ENCODE measurements at places on chromosomes 5 and 9.

DNA sequence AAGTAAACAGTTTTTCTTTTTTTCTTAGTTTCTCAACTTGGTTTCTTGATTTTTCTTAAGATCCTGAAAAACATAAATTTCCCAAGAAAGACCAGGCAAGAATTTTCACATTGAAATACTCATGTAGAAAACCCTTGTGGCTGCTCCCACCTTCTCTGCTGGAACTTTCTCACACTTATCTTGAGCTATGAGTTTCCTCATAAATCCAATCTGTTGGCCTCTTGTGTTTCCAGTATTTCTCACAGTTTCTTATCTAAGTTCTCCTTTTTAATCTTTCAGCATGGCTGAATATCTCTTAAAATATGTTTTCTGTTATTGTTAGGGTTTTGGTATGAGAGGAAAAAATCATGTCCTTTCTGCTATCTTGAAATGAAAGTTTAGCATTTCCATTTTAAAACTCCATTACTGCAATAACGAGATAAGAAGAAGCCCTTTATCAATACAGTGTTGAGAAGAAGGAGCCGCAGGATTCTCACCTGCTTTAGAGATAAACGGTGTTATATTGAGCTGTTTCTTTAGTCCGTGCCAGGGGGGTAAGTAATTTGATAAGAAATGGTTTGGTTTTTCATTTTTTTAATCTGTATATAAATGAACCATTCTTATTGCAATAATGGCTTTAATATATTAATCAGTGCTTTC is 89.3 kb downstream of the ALDH1A1 start:
- no peak for DNase-seq

GRCh38 chr9:95090023-95090791 is 227.3 kb downstream of the FANCC start:
- DNase-seq, result no peak

GRCh38 chr5:56161927-56162326 is 71.2 kb downstream of the ANKRD55 start:
- DNase-seq, result no peak

GRCh38 chr5:56102889-56103288 is 108.1 kb upstream of the IL6ST start:
- DNase-seq, result no peak

- DNase-seq, result no peak
Observed at GRCh38 chr5:59058969-59059687, 476.3 kb downstream of the RAB3C start.

DNA sequence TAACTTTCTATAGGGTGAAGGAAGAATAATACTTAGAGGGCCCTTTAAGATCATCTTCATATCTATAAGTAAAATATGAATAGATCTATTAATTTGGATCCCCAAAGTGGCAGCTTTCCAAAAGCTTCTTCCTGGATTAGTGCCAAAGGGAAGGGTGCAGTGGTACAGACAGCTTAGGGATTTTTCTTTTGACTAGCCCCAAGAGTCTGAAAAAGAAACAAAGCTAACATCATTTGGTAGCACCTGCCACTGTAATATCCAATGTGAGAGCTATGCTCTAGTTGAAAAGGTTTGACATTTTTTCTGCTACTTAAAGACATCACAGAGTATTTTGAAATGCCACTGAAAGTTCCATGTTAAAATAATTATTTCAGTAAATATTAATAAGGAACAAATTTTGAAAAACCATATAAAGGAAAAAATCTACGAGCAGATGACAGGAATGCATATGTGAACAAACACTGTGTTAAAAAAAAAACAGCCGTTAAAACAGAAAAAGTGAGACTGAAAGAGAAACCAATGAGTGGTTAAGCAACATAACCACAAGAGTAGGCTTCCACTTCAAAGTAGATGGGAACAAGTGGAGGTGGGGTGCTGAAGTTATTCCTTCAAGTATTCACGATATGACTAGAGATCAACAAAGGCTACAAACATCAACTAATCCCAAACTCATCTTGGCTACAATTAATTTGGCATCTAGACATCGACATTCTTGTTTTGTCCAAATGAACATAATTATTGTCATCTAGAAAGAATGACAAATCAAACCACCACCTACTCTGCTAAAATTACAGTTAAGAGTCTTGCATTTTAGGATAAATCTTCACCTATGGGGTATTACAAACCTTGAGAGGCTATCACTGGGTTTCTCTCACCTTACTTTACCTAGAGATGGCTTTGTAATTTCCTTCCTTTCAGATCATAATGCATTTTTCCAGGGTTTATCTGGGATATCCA is 137.5 kb downstream of the CPLANE1 start:
- DNase-seq, result no peak

DNA sequence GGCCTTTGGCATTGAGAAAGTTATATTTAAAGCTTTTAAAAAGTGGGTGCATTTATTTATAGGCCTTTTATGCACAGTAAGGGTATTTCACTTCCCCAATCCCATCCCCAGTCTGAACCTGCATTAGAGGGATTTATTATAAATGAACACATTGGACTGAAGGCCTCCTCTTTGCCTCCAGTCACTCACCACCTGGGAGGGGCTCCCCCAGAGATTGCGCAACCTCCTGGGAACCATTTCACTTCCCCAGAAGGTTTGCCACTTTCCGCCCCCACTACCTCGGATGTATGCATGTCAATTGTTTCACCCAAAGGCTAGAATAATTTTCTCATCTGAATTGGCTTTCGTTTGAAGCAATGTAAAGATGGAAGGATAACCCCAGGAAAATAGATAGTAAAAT is 29.8 kb upstream of the VCAN start:
- peak; percentile 2 for DNase-seq

DNA sequence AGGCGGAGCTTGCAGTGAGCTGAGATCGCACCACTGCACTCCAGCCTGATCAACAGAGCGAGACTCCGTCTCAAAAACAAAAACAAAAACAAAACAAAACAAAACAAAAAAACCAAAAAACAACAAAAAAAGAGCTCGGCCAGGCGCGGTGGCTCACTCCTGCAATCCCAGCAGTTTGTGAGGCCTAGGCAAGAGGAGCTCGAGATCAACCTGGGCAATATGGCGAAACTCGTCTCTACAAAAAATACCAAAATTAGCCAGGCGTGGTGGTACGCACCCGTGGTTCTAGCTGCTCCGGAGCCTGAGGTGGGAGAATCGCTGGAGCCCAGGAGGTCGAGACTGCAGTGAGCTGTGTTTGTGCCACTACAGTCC is 20.2 kb downstream of the TRIM7 start:
- DNase-seq, result no peak

DNA sequence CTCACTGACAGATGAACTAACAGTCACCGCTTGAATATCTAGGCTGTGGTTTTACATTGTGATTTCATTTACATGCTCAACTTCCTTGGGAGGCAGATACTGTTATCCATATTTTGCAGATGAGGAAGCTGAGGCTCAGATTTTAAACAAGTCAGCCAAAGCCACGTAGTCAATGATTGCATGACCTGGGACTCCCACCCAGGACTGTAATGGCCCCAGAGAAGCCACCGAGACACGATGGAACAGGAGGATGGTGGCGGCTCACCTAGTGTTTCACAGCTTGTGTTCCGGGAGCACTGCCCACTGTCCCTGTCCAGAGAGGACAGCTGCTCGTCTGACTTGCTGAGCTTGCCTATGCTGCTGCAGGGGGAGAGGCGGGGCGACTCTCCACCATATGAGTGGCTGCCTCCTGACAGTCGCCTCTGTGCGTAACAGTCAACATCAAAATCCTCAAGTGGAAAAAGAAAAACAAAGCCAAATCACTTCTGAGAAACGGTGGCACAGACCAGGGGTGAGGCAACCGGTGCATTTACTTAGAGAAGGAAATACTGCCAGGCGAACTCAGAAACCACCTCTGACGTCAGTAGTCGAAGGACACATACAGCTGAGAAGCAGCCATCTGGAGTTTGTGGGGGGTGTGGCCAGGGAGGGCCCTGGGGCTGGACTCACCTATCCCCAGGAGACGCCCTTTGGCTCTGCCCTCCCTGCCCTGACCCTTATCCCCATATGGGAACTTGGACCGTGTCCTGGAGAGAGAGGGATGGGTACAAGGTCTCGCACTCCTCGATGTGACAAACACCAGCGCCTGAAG is 82.5 kb downstream of the PRRT1B start:
- peak; percentile 39 for DNase-seq

- no peak for DNase-seq
Observed at GRCh38 chr9:132983491-132984201, 5.2 kb downstream of the GFI1B start.

GRCh38 chr5:109939116-109939682 is 249.5 kb downstream of the MAN2A1 start:
- DNase-seq, result no peak

- no peak for DNase-seq
Observed at GRCh38 chr9:125774106-125774505, 26.9 kb downstream of the PBX3 start.

DNA sequence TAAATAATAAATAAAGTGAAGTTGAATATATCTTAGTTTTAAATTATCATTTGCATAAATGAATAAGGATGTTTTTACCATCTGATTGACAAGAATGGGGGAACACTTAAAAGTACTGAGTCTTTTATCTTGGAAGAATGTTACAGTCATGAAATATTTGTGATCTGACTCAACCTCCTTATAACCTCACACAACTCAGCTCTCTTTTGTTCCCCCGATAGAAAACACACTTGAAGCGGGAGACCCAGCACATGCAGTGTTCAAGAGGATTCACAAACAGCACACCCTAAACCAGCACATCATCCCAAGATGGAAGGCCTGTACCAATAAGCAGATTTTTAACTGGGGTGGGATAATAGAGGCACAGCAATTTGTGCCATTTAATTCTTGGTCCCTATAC is 15.5 kb downstream of the BAAT start:
- no peak for DNase-seq

DNA sequence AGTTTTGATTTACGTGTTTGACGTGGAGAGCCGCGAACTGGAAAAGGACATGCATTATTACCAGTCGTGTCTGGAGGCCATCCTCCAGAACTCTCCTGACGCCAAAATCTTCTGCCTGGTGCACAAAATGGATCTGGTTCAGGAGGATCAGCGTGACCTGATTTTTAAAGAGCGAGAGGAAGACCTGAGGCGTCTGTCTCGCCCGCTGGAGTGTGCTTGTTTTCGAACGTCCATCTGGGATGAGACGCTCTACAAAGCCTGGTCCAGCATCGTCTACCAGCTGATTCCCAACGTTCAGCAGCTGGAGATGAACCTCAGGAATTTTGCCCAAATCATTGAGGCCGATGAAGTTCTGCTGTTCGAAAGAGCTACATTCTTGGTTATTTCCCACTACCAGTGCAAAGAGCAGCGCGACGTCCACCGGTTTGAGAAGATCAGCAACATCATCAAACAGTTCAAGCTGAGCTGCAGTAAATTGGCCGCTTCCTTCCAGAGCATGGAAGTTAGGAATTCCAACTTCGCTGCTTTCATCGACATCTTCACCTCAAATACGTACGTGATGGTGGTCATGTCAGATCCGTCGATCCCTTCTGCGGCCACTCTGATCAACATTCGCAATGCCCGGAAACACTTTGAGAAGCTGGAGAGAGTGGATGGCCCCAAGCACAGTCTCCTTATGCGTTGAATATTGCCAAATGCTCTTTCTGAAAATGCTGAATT is 850 bp downstream of the RRAGA start:
- no peak for DNase-seq

- DNase-seq, result no peak
Observed at GRCh38 chr5:12854386-12854785, 950.1 kb upstream of the CTNND2 start.

- no peak for DNase-seq
Observed at GRCh38 chr5:21615195-21615765, 1237.9 kb downstream of the CDH12 start.

GRCh38 chr9:120693700-120694008 is 20.6 kb downstream of the MEGF9 start:
- no peak for DNase-seq

DNA sequence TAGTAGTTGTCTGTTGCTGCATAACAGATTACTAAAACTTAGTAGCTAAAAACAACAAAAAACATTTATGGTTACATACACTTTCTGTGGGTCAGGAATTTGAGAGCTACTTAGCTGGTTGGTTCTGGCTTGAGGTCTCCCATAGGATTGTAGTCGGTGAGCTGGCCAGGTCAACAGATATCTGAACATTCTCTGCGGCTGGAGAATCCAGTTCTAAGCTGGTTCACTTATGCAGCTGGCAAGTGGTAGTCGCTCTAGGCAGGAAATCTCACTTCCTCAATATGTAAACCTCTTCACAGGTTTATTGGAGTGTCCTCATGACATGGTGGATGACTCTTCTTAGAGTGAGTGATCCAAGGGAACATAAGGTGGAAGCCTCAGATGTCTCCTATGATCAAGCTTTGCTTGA is 65.7 kb upstream of the TNFAIP8 start:
- no peak for DNase-seq

DNA sequence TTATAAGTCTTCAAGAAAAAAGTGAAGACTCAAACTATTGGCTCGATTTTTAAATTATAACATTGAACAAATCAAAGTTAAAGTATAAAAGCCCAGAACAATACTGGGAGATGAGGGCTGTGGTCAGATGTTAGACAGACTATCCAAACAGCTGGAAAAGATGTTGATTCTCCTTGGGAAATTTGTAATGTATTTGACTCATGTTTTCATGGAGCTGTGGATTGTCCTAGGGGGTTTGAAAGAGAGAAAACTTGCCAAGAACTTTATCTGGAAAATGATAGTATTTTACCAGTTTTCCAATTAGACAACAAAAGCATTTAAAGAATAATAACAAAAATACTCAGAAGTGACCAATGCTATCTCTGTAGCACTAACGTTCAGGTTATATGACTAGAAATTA is 339.2 kb downstream of the ARL15 start:
- no peak for DNase-seq

- no peak for DNase-seq
Observed at GRCh38 chr5:57896576-57896975, 414.0 kb upstream of the ACTBL2 start.

- no peak for DNase-seq
Observed at GRCh38 chr9:78443946-78444345, 147.0 kb downstream of the PSAT1 start.

DNA sequence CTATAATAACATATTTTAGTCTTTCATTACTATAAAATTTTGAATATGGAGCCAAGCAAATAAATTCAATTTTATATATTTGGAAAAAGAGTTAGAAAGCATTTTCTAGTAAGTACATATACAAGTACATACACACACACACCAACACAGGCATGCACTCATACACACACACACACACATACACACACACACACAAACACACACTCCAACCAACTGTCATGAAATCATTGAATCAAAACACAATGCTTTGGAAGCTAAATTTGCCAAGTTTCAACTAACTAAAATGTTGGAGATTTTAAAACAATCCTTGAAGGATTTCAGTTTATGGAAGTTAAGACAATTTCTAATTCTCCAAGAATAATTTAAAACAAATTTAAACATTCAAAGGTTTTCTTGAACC is 283.2 kb downstream of the TAF11L14 start:
- DNase-seq, result no peak

- no peak for DNase-seq
Observed at GRCh38 chr5:97022898-97023297, 87.0 kb downstream of the LNPEP start.

GRCh38 chr9:91211414-91211813 is 150.3 kb downstream of the AUH start:
- no peak for DNase-seq

- no peak for DNase-seq
Observed at GRCh38 chr9:73719660-73720059, 568.0 kb downstream of the ANXA1 start.

- DNase-seq, result no peak
Observed at GRCh38 chr9:79301085-79301484, 270.7 kb upstream of the TLE4 start.
